Activated CD4-positive, alpha-beta T cell treated with anti-CD3 and anti-CD28 coated beads for 36 hours (primary cell): ENCODE measurements at places on chromosomes 11 and 22. TPM values are rescaled to one million over a fixed set of nuclear protein-coding genes. Genes with fewer than 3 reads are reported as not detected.

- peaks cover 24% of the 10 kb centered on the region for H3K36me3 ChIP-seq
- H3K4me1 ChIP-seq, result peaks cover 4% of the 10 kb centered on the region
- H3K27me3 ChIP-seq, result no peaks in the 10 kb centered on the region
- DNase-seq, result no peak
These were observed 87.8 kb upstream of the CLNS1A start for GRCh38 chr11:77725433-77725832.

- no peak overlapping the region for H3K27ac ChIP-seq
- no peaks in the 10 kb centered on the region for H3K27me3 ChIP-seq
- H3K4me1 ChIP-seq, result no peaks in the 10 kb centered on the region
- H3K4me3 ChIP-seq, result no peak overlapping the region
- no peak for DNase-seq
These were observed 113.5 kb upstream of the KIRREL3 start for GRCh38 chr11:127114035-127114434.

DNA sequence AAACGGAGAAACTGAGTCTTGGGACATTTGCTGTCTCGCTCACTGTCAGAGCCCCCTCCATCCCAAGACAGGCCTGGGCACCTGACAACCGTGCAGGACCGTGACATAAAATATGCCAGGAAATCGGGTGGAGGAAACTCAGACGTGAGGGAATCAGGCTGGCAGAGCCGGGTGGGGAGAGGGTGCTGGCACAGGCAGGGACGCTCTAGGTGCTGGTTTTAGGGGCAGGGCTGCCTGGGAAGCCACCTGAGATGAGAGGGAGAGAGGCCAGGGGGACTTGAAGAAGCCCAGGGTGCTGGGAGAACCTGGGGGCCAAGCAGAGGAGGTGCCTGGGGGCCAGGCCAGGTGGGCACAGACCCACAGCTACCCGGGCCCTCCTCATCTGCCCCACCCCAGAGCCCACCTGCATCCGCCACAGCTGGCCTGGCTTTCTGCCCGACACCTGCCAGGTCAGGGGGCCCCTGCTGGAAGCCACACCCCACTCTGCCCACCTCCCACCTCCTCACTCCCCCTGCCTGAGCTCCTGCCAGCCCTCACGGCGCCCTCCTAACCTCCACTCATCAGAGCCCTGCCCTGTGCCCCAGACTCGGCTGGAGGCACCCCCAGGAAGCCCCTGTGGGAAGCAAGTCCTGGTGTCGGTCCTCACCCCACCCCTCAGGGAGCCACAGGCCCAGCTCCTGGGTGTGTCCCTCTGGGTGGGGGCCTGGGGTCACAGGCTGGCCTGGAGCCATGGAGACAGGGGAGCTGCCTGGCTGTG lies 27.3 kb upstream of the MUC5AC start:
- H3K27ac ChIP-seq, result no peak overlapping the region
- no peaks in the 10 kb centered on the region for H3K4me1 ChIP-seq
- H3K27me3 ChIP-seq, result peaks cover 5% of the 10 kb centered on the region
- no peak for DNase-seq
- H3K4me3 ChIP-seq, result no peak overlapping the region

DNA sequence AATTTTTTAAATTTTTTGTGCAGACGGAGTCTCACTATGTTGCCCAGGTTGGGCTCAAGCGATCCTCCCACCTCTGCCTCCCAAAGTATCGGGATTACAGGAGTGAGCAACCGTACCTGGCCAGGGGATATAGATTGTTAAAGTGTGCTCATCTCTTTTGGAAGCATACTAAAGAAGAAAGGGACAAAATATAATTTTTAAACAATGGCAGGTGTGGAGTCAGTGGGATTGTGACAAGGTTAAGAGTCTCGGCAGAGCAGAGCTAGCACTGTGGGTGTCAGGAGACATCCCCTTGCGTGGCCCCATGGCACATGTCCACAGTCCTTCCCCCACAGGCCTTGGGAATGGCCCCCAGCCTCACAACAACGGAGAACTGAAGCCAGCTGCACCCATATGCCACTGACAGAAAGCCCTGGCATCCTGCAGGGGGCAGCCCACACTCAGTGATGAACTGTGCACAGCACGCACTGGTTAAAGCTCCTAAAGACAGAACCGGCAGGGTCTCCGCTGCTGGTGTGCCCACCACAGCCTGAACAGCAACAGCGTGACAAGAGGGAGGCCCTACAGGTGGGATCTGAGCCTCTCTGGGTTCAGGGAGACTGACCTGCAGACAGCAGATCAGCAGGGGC lies 29.9 kb downstream of the SERPIND1 start:
- no peaks in the 10 kb centered on the region for H3K27me3 ChIP-seq
- H3K4me1 ChIP-seq, result peaks cover 6% of the 10 kb centered on the region
- H3K4me3 ChIP-seq, result no peak overlapping the region
- H3K36me3 ChIP-seq, result peaks cover 43% of the 10 kb centered on the region

DNA sequence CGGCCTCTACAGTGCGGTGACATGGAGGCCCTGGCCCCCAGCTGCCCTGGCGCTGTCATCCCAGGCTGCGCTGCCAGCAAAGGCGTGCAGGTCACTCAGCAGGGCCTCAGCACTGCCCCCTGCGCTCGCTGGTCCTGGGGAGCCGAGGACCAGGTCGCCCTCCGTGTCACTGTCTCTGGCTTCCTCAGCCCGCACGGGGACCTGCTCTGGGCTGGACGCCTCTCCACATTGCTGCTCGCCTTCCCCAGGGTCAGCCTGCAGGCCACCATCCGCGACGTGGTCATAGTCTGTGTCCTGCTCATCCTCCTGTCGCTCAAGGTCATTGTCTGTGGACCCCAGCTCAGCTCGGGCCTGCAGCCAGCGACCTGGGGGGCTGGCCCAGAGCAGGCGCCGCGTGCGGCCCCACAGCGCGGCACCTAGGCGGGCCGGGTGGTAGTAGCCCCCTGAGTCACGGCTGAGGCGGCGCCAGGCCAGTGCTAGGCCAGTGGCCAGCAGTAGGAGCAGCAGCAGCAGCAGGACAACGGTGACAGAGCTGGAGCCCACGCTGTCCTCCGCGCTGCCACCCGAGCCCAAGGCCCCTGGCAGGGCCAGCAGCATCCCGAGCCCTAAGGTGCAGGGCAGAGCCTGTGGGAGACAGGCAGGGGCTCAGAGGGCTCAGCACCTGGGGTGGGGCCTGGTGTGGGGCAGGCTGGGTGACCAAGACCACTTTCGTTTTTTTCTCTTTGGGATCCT lies 1.6 kb downstream of the PTPRCAP start:
- peak overlapping the region; percentile 84 for H3K4me3 ChIP-seq
- no peaks in the 10 kb centered on the region for H3K27me3 ChIP-seq
- peaks cover 57% of the 10 kb centered on the region for H3K4me1 ChIP-seq
- peaks cover 69% of the 10 kb centered on the region for H3K36me3 ChIP-seq

DNA sequence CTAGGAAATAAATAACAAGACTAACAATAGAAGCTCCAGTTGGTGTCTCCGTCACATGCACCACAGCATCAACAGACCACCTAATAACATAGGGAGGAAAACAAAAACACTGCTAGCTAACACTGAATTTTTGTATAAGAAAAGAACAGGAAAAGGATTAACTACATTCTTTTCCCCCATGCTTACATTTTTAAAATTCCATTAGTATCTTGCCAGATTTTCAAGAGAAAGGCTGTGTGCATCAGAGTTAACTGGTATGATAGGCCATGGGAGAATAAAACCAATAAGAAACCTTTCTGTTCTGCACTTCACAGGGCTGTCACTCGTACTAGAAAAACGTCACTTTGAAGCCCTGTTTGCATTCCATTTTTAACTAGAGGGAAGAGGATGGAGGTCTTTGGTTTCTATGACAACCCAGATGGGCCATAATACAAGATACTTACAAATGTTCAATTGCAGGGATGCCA lies 79.0 kb downstream of the LARGE2 start:
- no peak overlapping the region for H3K27ac ChIP-seq
- H3K27me3 ChIP-seq, result no peaks in the 10 kb centered on the region
- no peak overlapping the region for H3K4me3 ChIP-seq
- no peak for DNase-seq

- no peak overlapping the region for H3K27ac ChIP-seq
- H3K4me1 ChIP-seq, result no peaks in the 10 kb centered on the region
These were observed 19.8 kb downstream of the ARL14EP start for GRCh38 chr11:30342736-30343166.

DNA sequence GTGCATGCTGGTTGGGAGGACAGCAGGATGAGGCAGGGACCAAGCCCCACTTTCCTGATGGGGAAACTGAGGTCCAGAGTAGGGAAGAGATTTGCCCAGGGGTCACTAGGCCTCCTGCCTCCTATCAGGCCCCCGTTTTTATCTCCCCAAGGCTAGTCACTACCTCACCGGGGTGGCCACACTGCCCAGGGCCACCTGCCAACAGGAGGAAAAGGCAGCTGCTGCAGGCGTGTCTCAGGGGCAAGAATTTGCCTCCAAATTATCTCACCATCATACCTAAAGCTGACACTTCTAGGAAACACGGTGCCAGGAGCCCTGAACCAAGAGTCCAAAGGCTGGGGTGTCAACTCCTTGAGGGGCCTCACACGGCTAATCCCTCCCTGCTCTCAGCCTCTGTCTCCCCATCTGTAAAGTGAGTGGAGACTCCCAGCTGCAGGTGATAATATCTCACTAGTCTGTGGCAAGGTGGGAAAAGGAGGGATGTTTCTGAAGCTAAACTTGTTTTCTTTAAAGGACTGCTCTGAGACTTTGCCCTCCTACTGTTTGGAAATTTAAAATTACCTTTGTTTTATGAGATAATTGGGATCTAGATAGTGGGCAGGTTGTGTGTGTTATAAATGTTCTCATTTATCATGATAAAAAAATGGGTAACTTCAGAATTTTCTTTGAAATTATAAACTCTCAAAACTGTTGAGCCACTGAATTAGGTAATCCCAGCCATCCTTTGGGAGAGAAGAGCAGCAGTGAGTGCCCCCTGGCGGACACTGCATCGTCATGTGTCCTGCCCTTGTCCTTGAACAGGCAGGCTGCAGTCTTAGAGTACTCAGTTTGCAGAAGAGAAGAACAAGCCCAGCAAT lies 60.0 kb downstream of the MYO7A start:
- peaks cover 3% of the 10 kb centered on the region for H3K4me1 ChIP-seq
- no peaks in the 10 kb centered on the region for H3K27me3 ChIP-seq
- H3K4me3 ChIP-seq, result no peak overlapping the region
- DNase-seq, result peak; percentile 86

DNA sequence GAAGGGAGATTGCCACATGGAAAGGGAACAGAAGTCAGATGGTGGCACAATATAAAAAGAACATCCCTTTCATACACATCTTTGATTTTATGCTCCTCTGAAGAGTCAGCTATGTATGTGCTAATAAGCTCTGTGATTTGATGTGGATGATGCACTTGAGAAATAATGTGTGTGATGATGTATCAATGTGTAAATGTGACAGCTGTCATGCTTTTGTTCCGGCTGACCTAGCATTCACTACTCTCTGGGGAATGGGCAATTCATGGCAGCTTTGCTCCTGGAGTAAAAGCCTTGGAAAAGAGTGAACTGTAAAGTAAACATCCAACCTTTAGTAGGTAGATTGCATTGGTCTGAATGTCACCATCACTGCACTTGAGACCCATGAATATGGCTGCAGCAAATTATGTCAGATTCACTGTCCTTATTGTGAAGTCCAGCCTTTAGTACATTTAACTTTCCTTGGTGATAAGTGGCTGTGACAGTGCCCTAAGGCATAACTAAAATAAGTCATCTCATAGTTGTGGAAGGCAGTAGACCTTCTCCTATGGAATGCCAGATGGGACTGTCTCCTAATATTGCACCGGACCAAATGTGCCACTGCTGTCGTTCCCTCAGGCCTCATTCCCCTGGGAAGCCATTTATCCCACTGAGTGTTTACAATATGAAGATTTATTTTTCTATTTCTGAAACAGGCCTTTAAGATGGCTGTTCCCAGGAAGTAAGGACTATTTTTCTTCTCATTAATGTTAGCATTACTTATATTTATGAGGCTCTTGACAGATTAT lies 178.2 kb upstream of the CCDC90B start:
- H3K27ac ChIP-seq, result no peak overlapping the region
- no peak for DNase-seq
- no peaks in the 10 kb centered on the region for H3K36me3 ChIP-seq
- H3K4me1 ChIP-seq, result no peaks in the 10 kb centered on the region
- peaks cover 4% of the 10 kb centered on the region for H3K27me3 ChIP-seq

- no peaks in the 10 kb centered on the region for H3K27me3 ChIP-seq
- no peak for DNase-seq
- H3K4me1 ChIP-seq, result no peaks in the 10 kb centered on the region
- H3K4me3 ChIP-seq, result no peak overlapping the region
- H3K27ac ChIP-seq, result no peak overlapping the region
- H3K36me3 ChIP-seq, result peaks cover 3% of the 10 kb centered on the region
These were observed 86.1 kb upstream of the BID start for GRCh38 chr22:17860220-17860965.

DNA sequence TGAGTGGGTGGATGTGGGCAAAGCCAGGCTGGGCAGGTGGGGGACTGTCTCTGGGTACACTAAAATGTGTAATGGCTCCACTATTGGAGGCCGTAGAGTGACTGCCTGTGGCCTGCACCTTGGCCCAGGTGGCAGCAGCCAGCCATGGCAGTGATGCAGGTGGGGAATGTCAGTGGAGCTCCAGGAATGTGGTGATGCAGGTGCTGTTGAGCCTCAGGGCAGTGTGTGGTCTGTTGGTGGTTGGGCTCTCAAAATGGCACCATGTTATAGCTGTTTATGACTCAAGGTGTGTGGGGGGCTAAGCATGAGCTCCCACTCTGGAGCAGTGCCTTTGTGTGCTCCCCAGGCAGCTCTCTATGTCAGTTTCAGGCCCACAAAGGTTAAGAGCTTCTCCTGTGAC lies 40.2 kb upstream of the CCDC90B start:
- H3K27me3 ChIP-seq, result peaks cover 25% of the 10 kb centered on the region
- H3K36me3 ChIP-seq, result no peaks in the 10 kb centered on the region
- H3K4me1 ChIP-seq, result no peaks in the 10 kb centered on the region
- no peak for DNase-seq
- no peak overlapping the region for H3K4me3 ChIP-seq

DNA sequence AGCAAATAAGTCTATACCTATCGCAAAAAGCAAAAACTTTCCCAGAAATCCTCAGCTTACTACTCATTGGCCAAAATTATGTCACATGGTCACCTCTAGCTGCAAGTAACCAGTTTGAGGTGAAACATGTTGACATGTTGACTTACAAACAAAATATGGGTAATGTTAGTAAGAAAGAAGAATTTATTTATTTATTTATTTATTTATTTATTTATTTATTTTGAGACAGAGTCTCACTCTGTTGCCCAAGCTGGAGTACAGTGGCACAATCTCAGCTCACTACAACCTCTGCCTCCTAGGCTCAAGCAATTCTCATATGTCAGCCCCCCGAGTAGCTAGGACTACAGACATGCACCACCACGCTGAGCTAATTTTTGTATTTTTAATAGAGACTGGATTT lies 5.4 kb upstream of the SLC35C1 start:
- no peak overlapping the region for H3K27ac ChIP-seq
- no peak overlapping the region for H3K4me3 ChIP-seq
- H3K36me3 ChIP-seq, result no peaks in the 10 kb centered on the region
- no peak for DNase-seq
- peaks cover 2% of the 10 kb centered on the region for H3K4me1 ChIP-seq

GRCh38 chr11:12289667-12290476 lies 87.5 kb upstream of the PARVA start:
- no peak overlapping the region for H3K27ac ChIP-seq
- no peak for DNase-seq
- H3K27me3 ChIP-seq, result no peaks in the 10 kb centered on the region
- no peak overlapping the region for H3K4me3 ChIP-seq
- peaks cover 14% of the 10 kb centered on the region for H3K4me1 ChIP-seq
- H3K36me3 ChIP-seq, result no peaks in the 10 kb centered on the region

HMOX1 gene
- 0.30 TPM for total RNA-seq

PTPN5 gene
- not detected for total RNA-seq

- DNase-seq, result no peak
- H3K27me3 ChIP-seq, result peaks cover 2% of the 10 kb centered on the region
- no peaks in the 10 kb centered on the region for H3K36me3 ChIP-seq
- no peak overlapping the region for H3K27ac ChIP-seq
- no peak overlapping the region for H3K4me3 ChIP-seq
These were observed 5.1 kb upstream of the LYVE1 start for GRCh38 chr11:10573556-10573955.
